ENCODE measurements at places on chromosomes 1 and 21. TPM values are rescaled to one million over a fixed set of nuclear protein-coding genes. Genes with fewer than 3 reads are reported as not detected.

The OVAAL gene
- not detected for total RNA-seq

The AADACL4 gene
- not detected for total RNA-seq

The HSPB7 gene
- total RNA-seq: 35.7 TPM

The TMEM82 gene
- total RNA-seq: not detected

The SPRR2B gene
- not detected for total RNA-seq

The PTPRC gene
- total RNA-seq: 0.86 TPM

The UMODL1 gene
- not detected for total RNA-seq

The OPTC gene
- total RNA-seq: not detected

The FMO2 gene
- total RNA-seq: not detected

DNA sequence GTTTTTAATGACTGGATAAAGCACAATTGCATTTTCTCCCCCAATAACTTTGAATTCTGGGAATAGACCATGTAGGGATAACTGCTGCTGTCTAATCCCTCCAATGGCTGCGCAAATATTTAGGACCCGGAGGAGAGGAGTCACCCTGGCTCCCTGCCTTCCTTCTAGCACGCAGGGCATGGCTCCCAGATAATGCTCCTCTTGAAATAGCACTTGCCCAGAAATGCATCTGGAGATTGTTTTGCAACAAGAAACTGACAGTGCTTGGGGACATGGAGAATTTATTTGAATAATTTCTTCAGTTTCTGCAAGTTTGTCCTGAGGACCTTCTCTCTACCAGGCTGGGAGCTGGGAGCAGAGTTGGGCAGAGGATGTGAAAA lies 83.5 kb downstream of the MAN1C1 start:
- H3K4me3 ChIP-seq: peak overlapping the region; percentile 6
- no peaks in the 10 kb centered on the region for H3K36me3 ChIP-seq
- peak overlapping the region; percentile 61 for H3K27ac ChIP-seq
- peak; percentile 93 for DNase-seq

GRCh38 chr1:18419113-18419844 lies 61.5 kb upstream of the KLHDC7A start:
- no peak for DNase-seq
- no peak overlapping the region for H3K27ac ChIP-seq
- H3K4me1 ChIP-seq: no peaks in the 10 kb centered on the region
- H3K4me3 ChIP-seq: no peak overlapping the region
- H3K36me3 ChIP-seq: no peaks in the 10 kb centered on the region

- DNase-seq: no peak
- H3K4me3 ChIP-seq: no peak overlapping the region
- peaks cover 9% of the 10 kb centered on the region for H3K27me3 ChIP-seq
- no peaks in the 10 kb centered on the region for H3K4me1 ChIP-seq
Observed at GRCh38 chr1:175040324-175040879, 17.2 kb upstream of the MRPS14 start.

DNA sequence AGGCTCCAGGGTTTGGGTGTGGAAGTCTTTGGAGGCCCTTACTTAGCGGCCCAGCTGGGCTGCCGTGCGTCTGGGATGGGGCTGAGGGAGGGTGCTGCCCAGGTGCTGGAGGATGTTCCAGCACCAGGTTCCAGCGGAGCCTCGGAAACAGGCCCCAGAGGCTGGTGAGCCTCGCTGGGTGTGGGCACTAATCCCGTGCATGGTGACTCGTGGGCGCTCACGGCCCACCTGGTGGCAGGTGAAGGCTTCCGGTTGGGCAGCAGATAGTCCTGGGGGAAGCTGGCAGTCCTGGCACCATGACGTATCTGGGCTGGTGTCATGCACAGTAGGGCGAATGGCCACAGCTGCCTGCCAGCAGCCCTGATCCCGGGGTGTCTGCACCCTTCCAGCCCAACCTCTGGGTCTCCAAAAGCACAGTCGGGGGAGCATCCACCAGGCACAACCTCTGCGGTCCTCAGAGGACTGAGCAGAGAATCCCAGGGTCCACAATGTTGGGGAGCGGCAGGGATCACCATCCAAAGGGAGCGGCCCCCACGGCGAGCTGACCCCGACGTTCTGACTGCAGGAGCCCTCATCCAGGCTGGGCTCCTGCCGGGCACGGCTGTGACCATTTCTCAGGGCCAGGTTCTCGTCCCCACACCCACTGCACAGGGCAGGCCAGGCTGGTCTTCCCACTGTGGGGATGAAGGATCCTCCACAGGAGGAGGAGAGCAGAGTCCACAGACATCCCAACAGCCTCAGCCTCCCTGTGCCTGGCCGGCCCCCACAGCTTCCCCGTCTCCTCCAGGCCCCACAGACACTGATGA lies 25.3 kb downstream of the FTCD start:
- no peaks in the 10 kb centered on the region for H3K4me1 ChIP-seq
- no peak overlapping the region for H3K4me3 ChIP-seq
- no peak for DNase-seq

GRCh38 chr1:230308039-230308438 lies 118.1 kb downstream of the PGBD5 start:
- peaks cover 13% of the 10 kb centered on the region for H3K4me1 ChIP-seq
- no peaks in the 10 kb centered on the region for H3K36me3 ChIP-seq
- DNase-seq: peak; percentile 81
- H3K27ac ChIP-seq: no peak overlapping the region

- DNase-seq: no peak
- no peaks in the 10 kb centered on the region for H3K36me3 ChIP-seq
- H3K27ac ChIP-seq: no peak overlapping the region
- no peak overlapping the region for H3K4me3 ChIP-seq
Observed at GRCh38 chr1:86052948-86053698, 103.4 kb downstream of the COL24A1 start.

DNA sequence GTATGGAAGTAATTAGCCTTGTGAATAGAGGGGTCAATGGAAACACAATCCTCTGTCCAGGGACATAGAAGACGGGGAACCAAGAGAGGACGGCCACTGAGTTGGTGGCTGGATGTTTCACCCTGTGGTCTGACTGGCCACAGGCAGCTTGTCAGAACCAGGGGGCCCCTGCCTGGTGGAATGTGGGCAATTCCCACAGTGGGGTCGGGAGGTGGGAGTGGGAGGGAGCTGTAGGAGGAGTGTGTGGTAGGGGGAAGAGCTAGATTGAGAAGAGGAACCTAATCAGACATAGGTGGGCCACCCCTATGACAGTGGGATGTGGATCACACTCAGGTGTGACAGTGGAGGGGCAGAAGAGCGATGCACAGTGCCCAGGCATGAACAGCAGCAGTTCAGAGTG lies 31.3 kb downstream of the TRIM62 start:
- no peak overlapping the region for H3K4me3 ChIP-seq
- H3K36me3 ChIP-seq: no peaks in the 10 kb centered on the region
- DNase-seq: no peak

- peak; percentile 69 for DNase-seq
- H3K4me3 ChIP-seq: peak overlapping the region; percentile 96
- H3K4me1 ChIP-seq: peaks cover 27% of the 10 kb centered on the region
- H3K27ac ChIP-seq: peak overlapping the region; percentile 57
Observed at GRCh38 chr1:178725466-178726086, 532 bp downstream of the RALGPS2 start.

- H3K27ac ChIP-seq: no peak overlapping the region
- 0 out of 2 replicates have a peak, but pooled peaks cover 4% of the 10 kb centered on the region for H3K27me3 ChIP-seq
- DNase-seq: no peak
- no peak overlapping the region for H3K4me3 ChIP-seq
- peaks cover 10% of the 10 kb centered on the region for H3K4me1 ChIP-seq
Observed at GRCh38 chr1:204205486-204205885, 8.3 kb downstream of the GOLT1A start.

GRCh38 chr1:23237508-23237907 lies 20.2 kb upstream of the HTR1D start:
- no peaks in the 10 kb centered on the region for H3K4me1 ChIP-seq
- no peak overlapping the region for H3K27ac ChIP-seq
- no peaks in the 10 kb centered on the region for H3K36me3 ChIP-seq

DNA sequence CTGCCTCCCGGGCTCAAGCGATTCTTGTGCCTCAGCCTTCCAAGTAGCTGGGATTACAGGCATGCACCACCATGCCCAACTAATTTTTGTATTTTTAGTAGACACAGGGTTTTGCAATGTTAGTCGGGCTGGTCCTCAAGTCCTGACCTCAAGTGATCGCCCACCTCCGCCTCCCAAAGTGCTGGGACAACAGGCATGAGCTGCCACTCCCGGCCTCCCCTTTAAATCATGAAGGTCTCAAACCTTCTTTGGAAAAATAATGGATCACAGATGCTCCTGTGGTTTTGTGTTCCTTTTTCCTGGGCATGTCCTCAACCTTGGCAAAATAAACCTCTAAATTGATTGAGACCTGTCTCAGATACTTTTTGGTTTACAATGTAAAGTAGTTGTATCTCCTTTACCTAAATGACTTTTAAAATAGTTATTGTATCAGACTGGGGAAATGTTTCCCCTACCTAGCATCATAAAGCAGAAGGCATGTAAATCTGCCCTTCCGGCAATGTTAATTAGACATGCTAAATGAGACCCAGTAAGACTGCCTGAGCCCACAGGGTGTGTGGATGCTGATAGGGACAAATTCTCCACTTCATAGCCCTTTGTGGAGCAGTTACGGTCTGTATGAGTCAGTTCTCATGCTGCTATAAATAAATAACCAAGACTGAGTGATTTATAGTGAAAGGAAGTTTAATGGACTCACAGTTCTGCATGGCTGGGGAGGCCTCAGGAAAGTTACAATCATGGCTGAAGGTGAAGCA lies 27.8 kb downstream of the CBR1 start:
- H3K4me3 ChIP-seq: no peak overlapping the region
- H3K36me3 ChIP-seq: no peaks in the 10 kb centered on the region
- H3K27ac ChIP-seq: no peak overlapping the region

GRCh38 chr1:24177161-24177560 lies 9.9 kb downstream of the IFNLR1 start:
- no peak overlapping the region for H3K4me3 ChIP-seq
- H3K27me3 ChIP-seq: peaks cover 26% of the 10 kb centered on the region
- H3K4me1 ChIP-seq: no peaks in the 10 kb centered on the region
- H3K27ac ChIP-seq: no peak overlapping the region
- DNase-seq: no peak

DNA sequence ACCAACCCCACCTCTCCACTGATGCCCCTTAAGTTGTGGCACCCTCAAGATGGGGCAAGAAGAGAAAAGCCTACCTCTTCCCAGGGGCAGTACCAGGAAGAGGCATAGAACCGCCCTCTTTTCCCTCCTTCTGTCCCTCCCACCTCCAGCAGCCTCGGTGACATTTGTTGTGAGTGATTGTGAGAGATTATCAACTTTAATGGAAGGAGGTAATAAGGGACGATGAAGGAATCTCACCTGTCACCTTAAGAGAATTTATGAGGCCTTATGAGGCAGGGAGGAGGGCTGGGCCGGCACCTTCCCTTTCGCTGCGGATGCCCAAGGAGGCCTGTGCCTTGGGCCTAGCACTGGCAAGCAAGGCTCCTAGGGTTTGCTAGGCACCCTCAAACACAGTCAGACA lies 1.4 kb upstream of the ADGRB2 start:
- no peaks in the 10 kb centered on the region for H3K36me3 ChIP-seq
- H3K27ac ChIP-seq: no peak overlapping the region
- DNase-seq: no peak
- peaks cover 8% of the 10 kb centered on the region for H3K4me1 ChIP-seq
- H3K27me3 ChIP-seq: no peaks in the 10 kb centered on the region

DNA sequence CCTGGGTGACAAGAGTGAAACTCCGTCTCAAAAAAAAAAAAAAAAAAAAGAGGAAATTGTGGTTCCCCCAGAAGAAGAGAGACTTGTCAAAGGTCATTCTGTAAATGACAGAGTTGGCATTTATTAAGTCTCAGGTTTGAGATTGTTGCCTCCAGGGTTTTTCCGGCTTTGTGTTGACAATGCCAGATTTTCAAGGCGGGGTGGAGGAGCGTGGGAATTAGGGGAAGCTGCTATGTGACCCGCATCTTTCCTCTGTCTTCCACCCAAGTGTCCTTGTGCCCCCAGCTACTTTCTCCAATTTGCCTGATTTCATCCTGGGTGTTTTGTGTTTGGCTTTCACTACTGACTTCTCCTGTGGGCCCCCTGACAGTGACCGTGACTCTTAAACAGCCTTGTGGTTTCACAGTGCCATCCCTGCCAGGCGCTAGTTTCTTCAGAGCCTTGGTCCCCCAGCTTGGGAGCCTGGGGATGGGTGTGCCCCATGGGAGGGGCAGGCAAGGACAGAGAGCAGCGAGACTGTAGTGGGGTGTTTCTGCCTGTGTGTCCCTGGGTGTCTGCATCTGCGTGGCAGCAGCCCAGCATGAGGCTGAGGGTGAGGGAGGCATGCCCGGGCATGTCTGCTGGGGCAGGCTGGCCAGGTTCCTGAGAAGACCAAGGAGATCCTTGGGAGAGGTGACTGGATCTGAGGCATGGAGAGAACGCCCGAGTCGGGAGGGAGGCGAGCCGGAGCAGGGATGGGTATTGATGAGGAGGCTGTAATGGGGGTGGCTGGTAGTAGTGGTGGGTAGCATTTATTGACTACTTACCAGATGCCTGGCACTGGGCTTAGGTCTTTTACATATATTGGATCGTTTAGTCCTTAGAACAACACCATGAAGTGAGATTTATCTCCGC lies 46.3 kb downstream of the IER5 start:
- peak overlapping the region; percentile 99 for H3K27ac ChIP-seq
- H3K27me3 ChIP-seq: no peaks in the 10 kb centered on the region

DNA sequence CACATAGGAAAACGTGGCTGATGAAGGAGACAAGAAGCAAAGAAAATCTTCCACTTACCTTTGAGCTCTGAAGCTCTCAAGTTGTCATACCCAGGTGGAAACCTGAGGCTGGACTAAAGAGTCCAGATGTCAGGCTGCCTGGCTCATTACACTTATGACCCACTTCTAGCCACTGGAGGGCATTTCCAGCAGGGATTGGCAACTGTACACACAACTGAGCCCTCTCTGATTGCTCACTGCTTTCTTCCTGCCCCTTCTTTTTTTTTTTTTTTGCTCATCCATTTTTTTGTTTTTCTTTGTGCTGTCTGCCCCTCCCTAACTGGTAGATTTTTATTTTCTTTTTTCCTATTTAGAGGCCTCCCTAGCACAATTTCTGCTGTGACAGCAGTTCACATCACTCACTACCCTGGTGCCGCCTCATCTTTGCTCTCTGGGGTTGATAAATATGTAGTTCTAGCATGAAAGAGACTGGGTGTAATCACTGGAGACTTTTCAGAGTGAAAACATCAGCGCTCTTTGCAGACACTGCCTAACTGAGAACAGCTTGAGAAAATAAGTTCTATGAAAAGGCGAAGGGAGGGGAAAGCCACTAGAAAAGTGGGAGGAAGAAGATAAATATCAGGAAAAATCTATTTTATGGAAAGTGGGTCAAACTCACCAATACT lies 334.5 kb downstream of the NUF2 start:
- no peak overlapping the region for H3K4me3 ChIP-seq
- no peaks in the 10 kb centered on the region for H3K4me1 ChIP-seq
- H3K27me3 ChIP-seq: no peaks in the 10 kb centered on the region

GRCh38 chr1:109083923-109084322 lies 6.6 kb upstream of the TMEM167B start:
- H3K4me1 ChIP-seq: peaks cover 15% of the 10 kb centered on the region
- DNase-seq: no peak

DNA sequence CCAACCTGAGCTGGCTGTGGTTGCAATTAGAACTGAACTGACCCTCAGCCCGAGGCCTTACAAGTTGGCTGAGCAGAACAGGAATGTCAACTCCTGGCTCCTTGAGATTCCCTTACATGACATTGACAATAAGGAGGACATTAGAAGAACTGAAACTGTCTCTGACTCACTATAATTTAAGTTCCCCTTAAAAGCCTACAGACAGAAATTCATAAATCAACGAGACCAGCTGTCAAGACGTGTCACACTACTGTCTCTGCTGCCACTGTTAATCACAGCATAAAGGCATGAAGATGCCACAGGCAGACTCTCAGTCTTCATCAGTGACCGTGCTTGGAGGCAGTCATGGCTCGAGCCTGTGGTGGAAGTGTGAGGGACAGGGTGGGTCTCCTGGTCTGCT lies 168.8 kb downstream of the GABPA start:
- H3K36me3 ChIP-seq: no peaks in the 10 kb centered on the region
- H3K4me3 ChIP-seq: no peak overlapping the region
- no peak overlapping the region for H3K27ac ChIP-seq
